ENCODE measurements at places on chromosomes 6 and 20.

DNA sequence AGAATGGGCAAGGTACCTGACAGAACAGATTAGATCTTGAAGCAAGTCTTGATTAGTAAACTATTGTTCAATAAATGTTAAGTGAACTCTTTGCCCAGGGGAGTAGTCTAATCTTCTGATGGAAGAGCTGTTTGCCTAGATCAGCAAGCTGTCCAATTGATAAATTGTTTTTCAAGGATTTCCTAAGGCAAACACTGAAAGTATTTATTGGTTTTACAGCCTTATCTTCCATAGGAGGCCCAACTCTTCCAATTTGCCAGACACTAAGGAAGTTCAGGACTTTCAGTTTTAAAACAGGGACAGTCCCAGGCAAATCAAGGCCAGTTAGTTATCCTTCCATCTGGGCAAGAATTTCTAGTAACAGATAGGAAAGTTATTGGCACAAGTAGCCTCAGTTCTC lies 1.8 kb upstream of the C6orf163 start:
- no peak for DNase-seq

GRCh38 chr20:6504826-6505225 lies 262.7 kb upstream of the BMP2 start:
- no peak for DNase-seq

DNA sequence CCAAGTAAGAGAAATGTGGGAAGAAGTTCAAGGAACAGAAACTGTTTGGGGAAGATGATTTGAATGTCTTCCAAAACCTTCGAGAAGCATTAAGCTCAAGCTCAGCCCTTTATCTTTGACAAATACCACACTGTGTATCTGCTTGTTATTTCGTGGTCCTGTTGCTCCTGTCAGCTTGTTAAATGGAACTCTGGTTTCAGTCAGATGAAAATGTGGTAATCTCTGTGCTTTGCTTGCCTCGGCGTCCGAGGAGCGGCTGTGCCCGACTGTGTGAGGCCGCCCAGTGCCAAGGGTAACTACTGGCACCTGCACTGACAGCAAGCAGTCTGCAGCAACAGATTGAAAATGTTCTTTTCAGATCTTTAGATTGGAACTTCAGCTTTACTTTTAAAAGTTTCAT lies 577.9 kb upstream of the FLRT3 start:
- no peak for DNase-seq

GRCh38 chr6:106807947-106808611 lies 166.4 kb downstream of the CD24 start:
- DNase-seq = no peak

GRCh38 chr6:81148751-81149150 lies 603.7 kb downstream of the TENT5A start:
- no peak for DNase-seq

GRCh38 chr6:145147981-145148749 lies 587.2 kb downstream of the EPM2A start:
- DNase-seq = no peak

DNA sequence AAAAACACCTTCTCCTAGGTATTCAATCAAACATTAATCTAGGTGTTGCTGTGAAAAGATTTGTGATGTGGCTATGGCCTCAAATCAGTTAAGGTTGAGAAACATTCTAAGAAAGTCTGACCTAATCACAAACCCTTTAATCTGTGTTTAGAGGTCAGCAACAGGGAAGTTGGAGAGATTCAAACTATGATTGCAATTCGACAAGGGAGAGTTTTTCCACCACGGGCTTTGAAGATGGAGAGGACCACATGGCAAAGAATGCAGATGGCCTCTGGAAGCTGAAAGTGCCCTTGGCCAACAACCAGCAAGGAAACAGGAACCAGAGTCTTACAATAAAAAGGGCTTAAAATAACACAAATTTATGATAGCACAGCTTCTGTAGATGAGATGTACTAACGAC lies 29.6 kb upstream of the LGSN start:
- no peak for DNase-seq

DNA sequence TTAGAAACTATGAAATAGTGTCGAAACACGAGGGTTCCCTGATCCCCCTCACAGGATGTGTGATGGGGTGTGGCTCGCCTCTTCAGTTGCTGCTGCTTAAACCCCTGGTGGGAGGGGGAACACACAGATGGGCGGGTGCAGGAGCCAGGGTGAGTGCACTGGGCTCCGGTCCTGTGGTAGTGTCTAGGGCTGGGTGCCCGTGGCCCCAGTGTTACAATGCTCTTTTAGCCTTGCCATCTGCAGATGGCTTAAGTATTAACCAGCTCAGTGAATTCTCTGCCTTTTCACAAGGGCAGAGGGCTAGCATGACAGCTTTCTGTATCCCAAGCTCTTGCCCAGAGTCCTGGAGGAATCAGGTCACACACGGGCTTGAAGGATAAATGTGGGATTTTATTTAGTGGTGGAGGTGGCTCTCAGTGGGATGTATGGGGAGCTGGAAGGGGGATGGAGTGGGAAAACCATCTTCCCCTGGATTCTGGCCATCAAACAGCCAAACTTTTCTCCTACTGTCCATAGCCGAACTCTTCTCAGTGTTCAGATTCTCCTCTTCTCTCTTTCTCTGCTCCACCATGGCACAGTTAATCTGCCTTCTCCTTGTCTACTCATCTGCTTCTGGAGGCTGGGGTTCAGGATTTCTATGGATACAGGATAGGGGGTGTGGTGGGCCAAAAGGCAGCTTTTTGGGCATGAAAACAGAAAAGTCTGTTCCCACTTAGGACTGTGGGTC lies 659.0 kb downstream of the EPM2A start:
- DNase-seq = no peak

- no peak for DNase-seq
Observed at GRCh38 chr20:49647550-49647949, 66.1 kb downstream of the B4GALT5 start.

Measured in activated CD4-positive, alpha-beta T cell treated with anti-CD3 and anti-CD28 coated beads for 48 hours (primary cell).